ENCODE measurements at places on chromosomes 12 and 14. TPM values are rescaled to one million over a fixed set of nuclear protein-coding genes. Genes with fewer than 3 reads are reported as not detected.

Gene PTPRB
- total RNA-seq: 38.7 TPM

Gene TPH2
- total RNA-seq: not detected

Gene VRTN
- total RNA-seq: not detected

Gene NYNRIN
- 8.0 TPM for total RNA-seq

Gene LMO3
- 1.5 TPM for total RNA-seq

Gene CPSF2
- total RNA-seq: 41.4 TPM

Gene POTEG
- not detected for total RNA-seq

Gene DEPDC4
- total RNA-seq: 0.47 TPM

Gene VASH1
- 12.4 TPM for total RNA-seq

Gene NAP1L1
- total RNA-seq: 256 TPM

Measured in left ventricle myocardium inferior (tissue), 1 donor.